Kidney capillary endothelial cell (primary cell): ENCODE measurements at places on chromosomes 2 and 18.

DNA sequence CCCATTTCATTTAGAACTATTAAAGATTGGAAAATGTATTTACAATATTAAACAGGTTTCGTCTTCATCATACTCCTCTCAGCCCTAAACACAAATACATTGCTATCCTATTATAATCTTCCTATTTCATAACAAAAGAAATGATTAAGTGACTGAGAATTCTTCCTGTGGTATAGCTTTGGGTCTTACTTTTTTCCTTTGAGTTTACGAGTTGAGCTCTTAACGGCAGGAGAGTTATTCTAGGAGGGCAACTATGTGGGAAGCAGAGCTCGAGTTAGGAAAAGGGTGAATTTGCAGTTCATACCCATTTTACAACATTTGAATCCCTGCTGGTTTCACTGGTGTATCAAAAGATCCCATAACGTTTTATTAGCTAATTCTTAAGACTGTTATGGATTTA, 105.0 kb downstream of the FIGN start:
- DNase-seq: no peak

DNA sequence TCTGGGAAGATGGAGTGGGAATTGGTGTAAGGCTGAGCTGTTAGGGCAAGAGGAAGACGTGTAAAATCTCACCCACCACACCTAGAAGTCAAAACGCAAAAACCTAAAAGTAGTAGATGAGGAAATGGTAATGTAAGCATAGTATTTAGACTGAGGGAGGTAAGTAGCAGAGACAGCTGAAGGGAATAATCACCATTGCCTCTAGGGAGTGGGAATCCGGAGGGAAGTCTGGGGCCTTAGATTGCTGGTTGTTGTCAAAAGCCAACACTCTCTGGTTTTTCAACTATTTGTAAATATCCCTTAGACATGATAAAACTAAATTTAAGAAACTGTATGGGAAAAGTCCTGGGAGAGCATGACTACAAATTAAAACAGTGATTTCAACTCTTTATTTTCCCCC, 28.7 kb upstream of the MYCN start:
- no peak for DNase-seq

GRCh38 chr2:214747992-214748391, 61.5 kb downstream of the BARD1 start:
- DNase-seq: no peak

DNA sequence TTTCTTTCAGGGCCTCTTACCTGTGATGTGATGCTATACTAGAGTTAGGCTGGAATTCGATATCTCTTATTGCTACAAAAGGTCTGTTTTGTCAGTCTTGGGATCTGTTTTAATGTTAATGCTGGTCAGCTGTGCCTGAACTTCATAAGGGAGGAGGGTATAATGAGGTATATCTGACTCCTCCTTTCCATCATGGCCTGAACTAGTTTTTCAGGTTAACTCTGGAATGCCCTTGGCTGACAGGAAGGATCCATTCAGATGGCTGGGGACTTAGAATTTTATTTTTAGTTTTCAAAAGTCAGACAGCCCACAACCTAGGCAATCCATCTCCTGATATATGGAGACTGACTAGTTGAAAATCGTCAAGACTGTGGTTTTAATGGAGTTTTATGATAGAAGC, 35.9 kb upstream of the TBC1D8 start:
- DNase-seq: no peak
